ENCODE measurements at places on chromosomes 6 and 20.

- no peak for DNase-seq
These were observed 16.7 kb downstream of the UBE2V1 start for GRCh38 chr20:50096237-50096636.

DNA sequence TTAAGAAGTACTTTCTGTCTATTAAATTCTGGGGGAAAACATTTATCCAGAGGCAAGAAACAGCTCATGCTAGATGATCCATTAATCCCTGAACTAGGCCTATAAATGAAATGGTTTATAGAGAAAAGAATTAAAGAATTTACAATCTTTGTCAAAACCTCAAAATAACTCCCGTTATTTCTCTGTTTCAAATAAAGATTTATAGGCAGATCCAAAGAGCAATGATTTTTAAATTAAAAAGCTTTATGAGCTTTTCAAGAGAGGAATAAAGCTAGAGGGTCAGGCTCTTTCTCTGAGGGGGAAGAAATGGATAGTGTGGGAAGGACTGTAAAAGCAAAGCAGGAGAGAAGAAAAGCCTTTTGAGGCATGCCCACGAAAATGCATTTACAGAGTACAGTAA is 82.5 kb upstream of the OGFRL1 start:
- DNase-seq = no peak

DNA sequence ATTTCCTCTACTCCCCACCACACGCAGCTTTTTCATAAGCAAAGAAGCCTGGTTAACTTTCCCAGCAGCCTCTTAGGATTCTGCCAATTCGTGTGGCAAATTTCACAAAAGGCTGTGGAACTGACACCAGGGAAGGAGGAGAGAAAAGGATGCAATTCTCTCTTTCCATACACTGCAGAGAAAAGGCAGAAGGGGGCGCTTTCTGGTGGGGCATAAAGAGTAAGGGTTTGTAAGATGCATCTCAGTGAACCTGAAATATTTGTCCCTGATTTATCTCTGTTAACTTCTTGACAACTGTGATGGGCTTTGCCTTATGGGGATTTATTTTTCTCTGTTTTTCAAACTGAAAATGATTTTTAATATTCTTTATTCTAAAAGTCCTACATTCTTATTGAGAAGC is 45.5 kb upstream of the GLP1R start:
- no peak for DNase-seq

- DNase-seq = no peak
These were observed 12.5 kb upstream of the STX16 start for GRCh38 chr20:58638467-58639181.

DNA sequence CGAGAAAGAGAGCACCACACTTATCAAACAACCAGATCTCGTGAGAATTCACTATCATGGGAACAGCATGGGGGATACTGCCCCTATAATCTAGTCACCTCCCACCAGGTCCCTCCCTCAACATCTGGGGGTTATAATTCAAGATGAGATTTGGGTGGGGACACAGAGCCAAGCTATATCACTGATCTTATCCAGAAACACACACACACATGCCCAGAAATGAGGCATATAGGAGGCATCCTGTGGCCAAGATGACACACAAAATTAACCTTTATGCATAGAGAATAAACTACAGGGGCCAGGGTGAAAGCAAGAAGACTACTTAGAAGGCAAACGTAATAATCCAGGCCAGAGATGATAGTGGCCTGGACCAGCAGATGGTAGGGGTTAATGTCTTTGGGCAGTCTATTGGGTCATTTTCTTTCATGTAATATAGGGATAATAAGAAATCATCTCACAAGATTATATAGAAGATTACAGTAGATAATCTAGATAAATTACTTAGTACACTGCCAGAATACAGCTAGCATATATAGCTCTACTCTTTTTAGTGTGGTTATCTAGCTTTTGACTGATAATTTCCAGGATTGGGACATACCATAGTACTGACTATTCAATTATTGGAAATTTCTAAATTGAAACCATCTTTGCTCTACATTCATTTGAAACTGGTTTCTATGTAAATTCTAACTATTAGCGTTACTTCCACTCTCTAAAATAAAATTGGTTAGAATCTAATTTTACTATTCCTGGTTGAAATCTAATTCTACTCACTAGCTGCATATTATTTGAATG is 20.0 kb downstream of the RNF144B start:
- DNase-seq = no peak

GRCh38 chr20:33853507-33853813 is 42.3 kb downstream of the CHMP4B start:
- DNase-seq = no peak

DNA sequence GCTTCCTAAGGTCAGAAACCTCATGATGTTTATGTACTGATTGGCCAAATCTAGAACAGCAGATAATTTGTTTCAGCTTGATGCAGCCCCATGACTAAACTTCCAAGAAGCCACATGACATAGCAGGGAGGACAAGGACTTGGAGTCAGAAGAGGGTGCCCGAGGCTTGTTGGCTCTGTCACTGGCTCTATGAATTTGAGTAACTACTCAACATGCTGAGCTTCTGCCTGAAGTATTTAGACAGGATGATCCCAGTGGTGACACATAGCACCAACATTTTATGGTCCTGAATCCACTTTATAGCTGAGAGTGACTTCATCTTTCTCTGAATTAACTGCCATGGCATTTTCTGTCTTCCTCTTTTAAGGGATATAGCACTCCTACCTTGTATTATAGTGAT is 13.5 kb upstream of the TBX18 start:
- DNase-seq = no peak

GRCh38 chr20:32811886-32812285 is 7.9 kb upstream of the MAPRE1 start:
- DNase-seq = no peak
